ENCODE measurements at places on chromosomes 6 and 20.

- no peak for DNase-seq
These were observed 80.5 kb downstream of the SASH1 start for GRCh38 chr6:148423133-148423532.

DNA sequence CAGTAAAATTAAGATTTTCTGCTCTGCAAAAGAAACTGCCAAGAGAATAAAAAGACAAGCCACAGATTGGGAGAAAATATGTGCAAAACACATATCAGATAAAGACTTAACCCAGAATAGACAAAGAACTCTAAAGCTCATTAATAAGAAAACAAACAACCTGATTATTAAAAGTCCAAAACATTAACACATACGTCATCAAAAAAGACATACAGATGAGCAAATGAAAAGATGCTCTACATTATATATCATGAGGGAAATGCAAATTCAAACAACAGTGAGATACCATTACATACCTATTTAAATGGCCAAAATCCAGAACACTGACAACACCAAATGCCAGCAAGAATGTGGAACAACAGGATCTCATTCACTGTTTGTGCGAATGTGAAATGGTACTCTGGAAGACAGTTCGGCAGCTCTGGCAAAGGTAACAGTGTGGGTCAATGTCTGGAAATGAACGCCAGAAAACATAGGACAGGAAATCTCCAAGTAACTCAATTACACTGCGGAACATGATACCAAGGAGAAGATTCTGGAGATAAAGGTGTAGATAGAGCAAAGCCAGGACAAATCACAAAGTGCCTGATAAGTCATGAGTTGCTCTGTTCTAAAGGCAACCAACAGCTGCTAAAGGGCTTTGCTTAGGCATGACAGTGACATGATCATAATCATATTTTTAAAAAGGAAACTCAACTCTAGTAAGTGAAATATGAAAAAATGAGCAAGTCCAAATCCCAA, 96.8 kb downstream of the PDE10A start:
- DNase-seq: no peak

GRCh38 chr6:82144007-82144851, 103.3 kb downstream of the IBTK start:
- DNase-seq: peak; percentile 96

GRCh38 chr6:137811916-137812553, 55.0 kb upstream of the TNFAIP3 start:
- DNase-seq: no peak

DNA sequence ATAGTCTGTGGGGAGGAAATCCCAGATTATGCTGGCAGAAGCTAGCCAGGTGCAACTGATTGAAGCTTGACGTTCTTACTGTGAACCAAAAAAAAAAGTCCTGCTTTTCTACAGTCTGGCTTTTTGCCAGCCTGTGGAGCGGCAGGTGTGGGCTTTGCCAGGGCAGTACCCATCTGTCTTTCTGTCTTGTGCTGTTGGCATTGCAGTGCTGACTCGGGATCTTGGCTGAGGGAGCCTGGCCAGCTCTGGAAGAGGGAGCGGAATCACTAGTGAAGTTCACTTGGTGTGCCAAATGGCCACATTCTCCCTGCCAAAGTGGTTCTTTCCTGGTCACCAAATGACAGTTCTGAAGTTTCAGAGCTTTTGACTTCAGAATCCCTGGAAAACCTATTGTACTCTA, 5.0 kb downstream of the KIF3B start:
- DNase-seq: no peak

DNA sequence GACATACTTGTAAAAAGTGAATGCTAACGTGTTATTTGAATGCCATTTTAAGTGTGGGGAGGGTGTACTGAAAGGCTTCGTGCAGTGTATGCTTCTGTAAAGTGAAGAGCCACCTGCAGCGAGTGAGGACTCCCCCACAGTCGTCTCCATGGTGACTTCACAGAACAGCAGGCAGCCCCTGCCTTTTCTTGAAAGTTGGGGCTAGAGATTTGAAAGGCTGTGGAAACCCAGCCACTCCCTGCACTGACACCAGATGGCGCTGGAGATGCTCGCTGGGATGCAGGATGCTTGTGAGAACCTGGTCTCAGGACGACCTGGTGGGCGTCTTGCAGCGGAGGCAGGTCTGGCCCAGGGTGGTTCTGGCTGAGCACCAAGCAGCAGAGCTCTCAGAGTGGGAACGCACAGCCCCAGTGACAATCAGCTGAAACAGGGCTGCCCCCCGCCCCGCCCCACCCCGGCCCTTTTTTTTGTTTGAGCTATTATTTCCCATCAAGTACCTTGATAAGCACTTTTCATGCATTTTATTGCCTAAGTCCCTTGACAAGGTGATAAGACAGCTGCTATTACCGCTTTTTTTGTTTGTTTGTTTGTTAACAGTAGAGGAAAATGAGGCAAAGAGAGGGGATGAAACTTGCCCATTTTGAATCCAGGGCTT, 150.3 kb downstream of the SYCP2 start:
- DNase-seq: peak; percentile 24

DNA sequence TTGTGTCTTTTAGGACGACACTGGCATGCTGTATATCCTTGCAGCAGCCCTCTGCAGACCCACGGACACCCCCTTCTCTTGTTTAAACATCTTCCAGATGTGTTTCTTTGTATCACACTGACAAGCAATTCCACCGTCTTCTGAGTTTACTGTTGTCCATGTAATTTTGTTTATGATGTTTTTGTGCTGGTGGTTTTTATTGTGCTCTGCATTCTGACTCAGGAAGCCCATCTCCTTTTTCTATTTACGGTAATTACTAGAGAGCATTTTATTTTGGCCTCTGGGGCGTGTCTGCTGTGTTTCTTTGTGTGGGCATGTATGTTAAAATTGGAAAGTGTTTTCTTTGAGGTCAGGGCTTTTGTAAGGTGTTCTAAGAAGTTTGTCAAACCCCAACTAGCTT, 111.9 kb downstream of the JARID2 start:
- no peak for DNase-seq

DNA sequence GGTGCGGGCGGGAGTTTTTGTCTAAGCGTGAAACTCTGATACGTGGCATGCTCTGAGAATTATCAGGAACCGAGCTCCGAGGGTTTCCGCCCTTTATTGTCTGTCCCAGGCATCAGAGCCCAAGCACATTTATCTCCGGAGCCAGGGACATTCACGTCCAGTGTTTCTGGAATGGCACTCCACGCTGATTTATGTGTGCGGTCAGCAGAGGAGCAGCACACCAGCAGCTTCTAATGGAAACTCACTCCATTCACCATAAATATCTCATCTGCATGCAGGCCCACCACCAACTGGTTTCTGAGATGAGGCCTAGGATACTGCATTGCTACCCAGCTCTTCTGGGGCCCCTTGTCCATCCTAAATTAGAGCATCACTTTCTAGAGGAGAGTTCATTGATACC, 51.9 kb upstream of the SYNDIG1 start:
- DNase-seq: no peak

DNA sequence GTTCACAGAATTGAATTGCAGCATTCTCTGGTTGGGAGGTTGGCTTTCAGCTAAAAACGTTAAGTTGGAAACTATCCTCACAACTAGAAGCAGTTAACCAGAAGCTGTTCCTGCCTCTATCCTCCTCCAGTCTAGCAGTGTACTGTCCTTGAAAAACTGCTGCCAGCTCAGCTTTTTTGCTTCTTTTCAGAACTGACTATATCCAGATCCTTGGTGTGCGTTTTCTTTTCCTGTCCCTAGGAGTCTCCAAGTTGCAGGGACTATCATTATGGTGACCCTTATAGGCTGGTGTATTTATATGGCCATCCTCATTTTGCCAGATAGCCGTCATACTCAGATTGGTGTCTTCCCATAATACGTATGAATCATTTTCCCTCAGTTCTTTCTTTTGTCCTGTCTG, 5.5 kb downstream of the ITCH start:
- no peak for DNase-seq

GRCh38 chr6:45566882-45567281, 189.1 kb upstream of the SUPT3H start:
- peak; percentile 63 for DNase-seq

- DNase-seq: no peak
These were observed 261.9 kb upstream of the ECI2 start for GRCh38 chr6:4397307-4397706.

DNA sequence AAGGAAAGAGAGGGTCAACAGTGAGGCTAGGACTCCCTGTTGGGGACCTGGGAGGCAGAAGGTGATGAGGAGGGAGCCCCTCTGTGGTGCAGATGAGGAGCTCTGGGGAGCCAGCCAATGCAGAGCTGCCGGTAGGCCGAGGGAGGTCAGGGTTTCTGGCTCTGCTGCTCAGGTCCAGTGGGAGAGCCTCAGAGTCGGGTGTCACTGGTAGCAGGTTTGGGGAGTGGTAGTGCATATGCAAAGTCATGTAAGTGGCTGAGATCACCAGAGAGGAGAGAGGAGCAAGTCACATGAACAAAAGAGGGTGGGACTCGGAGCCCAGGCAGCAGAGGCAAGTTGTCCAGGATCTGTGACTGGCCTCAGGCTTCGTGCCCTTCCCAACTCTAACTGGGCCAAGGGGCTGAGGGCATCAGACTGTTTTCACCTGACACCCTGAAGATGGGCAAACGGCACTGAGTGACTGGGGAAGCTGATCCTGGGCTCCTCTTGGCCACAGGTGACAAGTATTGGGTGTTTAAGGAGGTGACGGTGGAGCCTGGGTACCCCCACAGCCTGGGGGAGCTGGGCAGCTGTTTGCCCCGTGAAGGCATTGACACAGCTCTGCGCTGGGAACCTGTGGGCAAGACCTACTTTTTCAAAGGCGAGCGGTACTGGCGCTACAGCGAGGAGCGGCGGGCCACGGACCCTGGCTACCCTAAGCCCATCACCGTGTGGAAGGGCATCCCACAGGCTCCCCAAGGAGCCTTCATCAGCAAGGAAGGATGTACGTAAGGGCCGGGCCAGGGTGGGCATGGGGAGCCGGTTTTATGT, 6.6 kb downstream of the MMP24OS start:
- DNase-seq: no peak

- no peak for DNase-seq
These were observed 236.6 kb upstream of the QKI start for GRCh38 chr6:163177892-163178420.

DNA sequence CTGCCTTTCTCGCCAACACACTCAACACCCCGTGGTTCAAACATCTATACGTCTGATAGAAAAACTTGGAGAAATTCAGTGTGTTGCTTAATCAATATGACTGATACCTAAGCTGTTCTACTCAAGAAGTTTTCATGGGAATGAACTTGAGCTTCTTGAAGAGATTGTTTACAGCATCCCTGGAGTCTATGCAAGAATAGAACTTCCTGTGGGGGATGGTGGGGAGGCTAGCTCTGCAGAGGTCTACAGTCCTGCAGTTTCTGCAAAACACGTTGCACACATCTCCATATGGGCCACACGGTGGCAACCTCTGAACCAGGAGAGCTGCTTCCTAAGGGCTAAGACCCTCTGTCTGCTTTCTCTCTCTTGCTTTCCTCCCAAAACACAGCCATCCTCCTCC, 32.7 kb upstream of the FANCE start:
- DNase-seq: no peak

DNA sequence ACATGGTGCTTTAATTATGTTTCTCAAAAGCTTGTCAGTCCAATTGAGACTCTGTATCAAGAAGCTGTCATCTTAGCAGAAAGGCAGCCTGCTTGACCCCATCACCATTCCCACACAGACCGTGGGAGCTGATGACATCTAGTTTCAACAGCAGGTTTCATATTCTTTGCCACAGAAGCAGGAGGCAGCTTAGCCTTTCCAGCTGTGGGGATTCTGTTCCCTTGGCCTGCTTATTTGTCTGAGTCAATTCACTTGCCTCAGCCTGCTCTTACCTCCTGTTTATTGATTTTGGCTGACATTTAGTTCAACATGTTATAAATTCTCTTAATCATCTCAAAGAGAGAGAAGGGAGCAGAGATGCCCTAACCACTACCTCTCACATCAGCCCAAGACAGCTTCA, 527.7 kb downstream of the ADGRB3 start:
- no peak for DNase-seq

GRCh38 chr20:57617079-57617795, 3.0 kb downstream of the ZBP1 start:
- no peak for DNase-seq

DNA sequence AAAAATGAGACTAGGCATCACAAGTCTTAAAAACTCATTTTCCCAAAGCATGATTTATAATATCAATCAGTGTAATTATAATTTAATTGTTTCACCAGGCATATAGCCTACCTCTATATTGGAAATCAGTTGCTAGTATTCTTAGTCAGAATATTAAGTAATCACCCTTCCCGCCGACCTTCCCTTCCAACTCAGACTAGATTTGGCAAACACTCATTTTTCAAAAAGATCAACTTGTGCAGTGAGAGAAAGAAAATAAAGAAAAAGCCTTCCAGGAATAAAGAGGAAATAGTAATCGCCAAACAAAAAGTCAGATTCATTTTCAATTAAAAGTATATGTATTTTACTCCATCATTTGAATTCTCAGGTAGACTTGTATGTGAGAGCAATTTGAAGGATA, 1.9 kb upstream of the BMP5 start:
- DNase-seq: no peak

- no peak for DNase-seq
These were observed 71.5 kb downstream of the LYRM2 start for GRCh38 chr6:89566930-89567629.

GRCh38 chr6:169427856-169428255, 174.2 kb upstream of the THBS2 start:
- DNase-seq: no peak

GRCh38 chr6:115885636-115886366, 174.9 kb downstream of the FRK start:
- no peak for DNase-seq

- no peak for DNase-seq
These were observed 248.7 kb upstream of the ASCC3 start for GRCh38 chr6:101129851-101130250.

DNA sequence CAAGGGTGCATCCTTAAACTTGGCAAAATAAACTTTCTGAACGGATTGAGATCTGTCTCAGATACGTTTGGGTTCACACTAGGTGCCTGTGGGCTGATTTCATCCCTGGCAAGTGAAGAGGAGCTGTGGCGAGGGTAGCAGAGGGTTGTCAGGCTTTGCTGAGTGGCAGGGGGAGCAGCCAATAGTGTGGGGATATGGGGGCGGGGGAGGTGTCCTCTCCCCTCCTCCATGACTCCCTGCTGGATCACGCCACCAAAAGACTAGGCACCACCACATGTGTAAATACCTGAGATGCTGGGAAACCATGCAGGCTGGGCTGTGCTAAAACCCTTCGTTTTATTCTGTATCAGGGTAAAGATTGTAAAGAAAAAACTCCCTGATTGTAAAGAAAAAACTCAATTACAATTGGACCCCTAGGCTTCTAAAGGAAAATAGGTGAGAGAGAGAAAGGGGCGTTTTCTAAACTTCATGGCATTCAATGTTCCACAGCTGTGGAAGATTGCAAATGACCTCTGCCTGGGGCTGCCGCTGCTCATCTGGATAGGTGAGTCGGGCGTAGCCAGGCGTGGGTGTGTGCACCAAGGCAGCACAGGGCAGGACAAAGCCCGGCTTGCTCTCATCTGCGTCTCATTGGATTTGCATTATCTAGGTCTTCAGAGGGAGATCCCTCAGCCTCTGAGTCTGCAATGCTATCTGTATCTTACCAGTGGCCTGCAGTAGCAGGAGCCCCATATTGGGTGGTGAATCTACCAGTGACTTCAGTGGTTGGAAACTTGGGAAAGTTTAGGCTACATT, 26.9 kb upstream of the ADTRP start:
- DNase-seq: peak; percentile 87

Data from mammary epithelial cell (primary cell).